ENCODE measurements at places on chromosomes 12 and 14.

DNA sequence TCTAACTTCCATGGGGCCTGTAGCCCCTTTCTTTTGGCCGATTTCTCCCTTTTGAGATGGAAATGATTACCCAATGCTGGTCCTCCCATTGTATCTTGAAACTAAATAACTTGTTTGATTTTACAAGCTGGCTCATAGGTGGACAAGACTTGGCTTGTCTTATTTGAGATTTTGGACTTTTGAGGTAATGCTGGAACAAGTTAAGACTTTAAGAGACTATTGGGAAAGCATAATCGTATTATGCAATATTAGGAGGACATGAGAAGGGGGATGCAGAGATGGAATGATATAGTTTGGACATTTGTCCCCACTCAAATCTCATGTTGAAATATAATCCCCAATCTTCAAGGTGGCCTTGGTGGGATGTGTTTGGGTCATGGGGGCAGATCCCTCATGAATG, 49.2 kb upstream of the LYZ start:
- DNase-seq, result no peak

- no peak for DNase-seq
Observed at GRCh38 chr12:1790444-1790843, 29.9 kb upstream of the LRTM2 start.

- no peak for DNase-seq
Observed at GRCh38 chr12:118714051-118714460, 267.3 kb upstream of the SRRM4 start.

- no peak for DNase-seq
Observed at GRCh38 chr12:96029826-96030225, 5.6 kb downstream of the LTA4H start.

DNA sequence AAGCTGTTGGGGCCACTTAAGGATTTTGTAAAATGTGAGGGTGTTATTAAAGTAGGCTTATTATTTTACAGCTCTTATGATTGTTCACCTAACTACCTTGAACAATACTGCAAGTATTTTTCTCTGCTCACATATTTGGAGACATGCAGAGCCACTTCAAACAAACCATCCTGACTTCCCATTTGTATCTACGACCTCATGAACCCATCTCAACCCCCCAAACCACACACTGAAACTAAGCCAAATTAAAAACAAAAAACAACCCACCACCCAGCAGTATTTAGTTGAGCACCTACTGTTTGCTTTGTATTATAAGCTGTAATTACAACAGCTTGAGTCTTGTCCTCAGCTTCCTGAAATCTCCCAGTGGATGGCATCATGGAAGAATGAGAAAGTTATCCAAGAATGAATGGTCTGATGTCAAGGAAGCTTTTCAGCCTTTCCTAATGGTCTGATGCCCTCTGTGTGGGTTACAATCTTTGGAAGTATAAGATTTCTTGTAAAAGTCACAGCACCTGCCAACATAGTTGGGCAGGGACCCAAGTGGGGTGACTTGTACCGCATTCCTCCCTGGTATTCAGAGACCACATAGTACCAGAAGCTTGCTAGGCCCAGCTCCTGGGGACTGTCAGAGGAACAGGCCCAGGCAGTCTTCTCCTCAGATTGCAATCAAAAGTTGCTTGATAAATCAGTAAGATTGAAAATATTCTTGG, 416.6 kb downstream of the ZFP36L1 start:
- DNase-seq, result no peak

DNA sequence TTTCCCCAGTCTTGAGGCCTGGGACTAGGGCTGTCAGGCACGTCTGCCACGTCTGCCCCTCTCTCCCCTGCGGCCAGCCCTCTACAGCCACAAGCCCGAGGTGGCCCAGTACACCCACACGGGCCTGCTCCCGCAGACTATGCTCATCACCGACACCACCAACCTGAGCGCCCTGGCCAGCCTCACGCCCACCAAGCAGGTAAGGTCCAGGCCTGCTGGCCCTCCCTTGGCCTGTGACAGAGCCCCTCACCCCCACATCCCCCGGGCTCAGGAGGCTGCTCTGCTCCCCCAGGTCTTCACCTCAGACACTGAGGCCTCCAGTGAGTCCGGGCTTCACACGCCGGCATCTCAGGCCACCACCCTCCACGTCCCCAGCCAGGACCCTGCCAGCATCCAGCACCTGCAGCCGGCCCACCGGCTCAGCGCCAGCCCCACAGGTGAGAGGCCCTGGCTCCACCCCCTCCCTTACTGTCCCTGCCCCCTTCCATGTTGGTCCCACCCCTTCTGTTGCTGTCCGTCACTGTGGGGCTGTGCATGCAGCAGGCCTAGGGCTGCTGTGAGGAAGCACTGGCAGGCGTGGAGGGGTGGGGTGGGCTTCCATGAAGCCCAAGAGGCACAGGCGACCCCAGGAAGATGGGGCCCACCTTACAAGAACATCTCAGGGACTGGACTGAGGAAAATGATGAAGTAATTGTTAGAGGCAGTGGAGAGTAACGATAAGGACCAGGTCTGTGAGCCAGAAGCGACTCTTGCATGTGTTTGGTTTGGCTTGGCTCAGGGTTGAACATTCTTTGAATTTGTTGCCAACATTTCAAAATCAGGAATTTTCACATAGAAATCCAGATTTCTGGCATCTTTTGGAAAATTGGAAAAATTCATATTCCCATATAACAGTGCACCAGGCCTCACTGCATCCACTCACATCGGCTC, 16.8 kb downstream of the C12orf43 start:
- DNase-seq, result no peak
